ENCODE measurements at places on chromosomes 12 and 14.

GRCh38 chr12:78886719-78887407 lies 22.3 kb downstream of the SYT1 start:
- DNase-seq = no peak

GRCh38 chr12:108367436-108367835 lies 28.3 kb upstream of the CMKLR1 start:
- no peak for DNase-seq

- DNase-seq = peak; percentile 84
Observed at GRCh38 chr12:48977290-48978281, 536 bp upstream of the WNT1 start.

- no peak for DNase-seq
Observed at GRCh38 chr14:100032738-100033137, 32.5 kb upstream of the EVL start.

- no peak for DNase-seq
Observed at GRCh38 chr12:110998165-110998564, 77.8 kb upstream of the MYL2 start.

All from CD8-positive, alpha-beta T cell (primary cell).